ENCODE measurements at places on chromosomes 3 and 15.

GRCh38 chr3:183968666-183969245 is 48.9 kb downstream of the ABCC5 start:
- H3K27me3 ChIP-seq, result no peaks in the 10 kb centered on the region
- no peaks in the 10 kb centered on the region for H3K4me1 ChIP-seq
- no peak overlapping the region for H3K4me3 ChIP-seq
- H3K27ac ChIP-seq, result no peak overlapping the region

DNA sequence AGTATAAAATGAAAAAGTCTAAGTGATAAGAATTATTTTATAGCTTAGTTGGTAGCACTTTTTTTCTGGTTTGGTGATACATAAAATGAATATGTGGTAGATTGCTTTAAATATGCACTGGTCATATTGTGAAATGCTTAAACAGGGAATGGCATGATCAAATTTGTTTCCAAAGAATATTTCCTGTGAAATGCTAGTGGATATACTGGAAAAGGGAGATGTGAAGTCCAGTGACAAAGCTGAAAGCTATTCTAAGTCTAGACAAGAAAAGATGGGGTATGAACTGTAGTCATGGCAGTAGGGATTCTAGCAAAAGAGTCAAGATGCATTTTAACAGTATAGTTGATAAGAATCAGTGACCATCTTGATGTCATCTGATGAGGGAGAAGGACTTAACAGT is 98.9 kb upstream of the MME start:
- no peaks in the 10 kb centered on the region for H3K36me3 ChIP-seq
- H3K4me3 ChIP-seq, result no peak overlapping the region
- no peaks in the 10 kb centered on the region for H3K27me3 ChIP-seq
- H3K27ac ChIP-seq, result no peak overlapping the region
- no peak for DNase-seq
- H3K4me1 ChIP-seq, result no peaks in the 10 kb centered on the region

- H3K27ac ChIP-seq, result no peak overlapping the region
- H3K4me1 ChIP-seq, result peaks cover 2% of the 10 kb centered on the region
- H3K27me3 ChIP-seq, result peaks cover 10% of the 10 kb centered on the region
- DNase-seq, result no peak
- no peaks in the 10 kb centered on the region for H3K36me3 ChIP-seq
- no peak overlapping the region for H3K4me3 ChIP-seq
Measured at GRCh38 chr3:156206157-156206556, 85.8 kb downstream of the KCNAB1 start.

GRCh38 chr3:90261481-90262433 is 1154.3 kb downstream of the EPHA3 start:
- no peak overlapping the region for H3K27ac ChIP-seq
- no peaks in the 10 kb centered on the region for H3K4me1 ChIP-seq
- no peaks in the 10 kb centered on the region for H3K27me3 ChIP-seq
- DNase-seq, result no peak
- no peaks in the 10 kb centered on the region for H3K36me3 ChIP-seq

Data from T-helper 2 cell treated with Interferon-gamma antibody and Interleukin-4, amounts not matched to agents 5 μg/mL and 100 μg/mL, for 36 hours (primary cell).